ENCODE measurements at places on chromosomes 16 and 17.
A peak's percentile ranks its signal among the peaks of the same experiment; 100 is the strongest.

DNA sequence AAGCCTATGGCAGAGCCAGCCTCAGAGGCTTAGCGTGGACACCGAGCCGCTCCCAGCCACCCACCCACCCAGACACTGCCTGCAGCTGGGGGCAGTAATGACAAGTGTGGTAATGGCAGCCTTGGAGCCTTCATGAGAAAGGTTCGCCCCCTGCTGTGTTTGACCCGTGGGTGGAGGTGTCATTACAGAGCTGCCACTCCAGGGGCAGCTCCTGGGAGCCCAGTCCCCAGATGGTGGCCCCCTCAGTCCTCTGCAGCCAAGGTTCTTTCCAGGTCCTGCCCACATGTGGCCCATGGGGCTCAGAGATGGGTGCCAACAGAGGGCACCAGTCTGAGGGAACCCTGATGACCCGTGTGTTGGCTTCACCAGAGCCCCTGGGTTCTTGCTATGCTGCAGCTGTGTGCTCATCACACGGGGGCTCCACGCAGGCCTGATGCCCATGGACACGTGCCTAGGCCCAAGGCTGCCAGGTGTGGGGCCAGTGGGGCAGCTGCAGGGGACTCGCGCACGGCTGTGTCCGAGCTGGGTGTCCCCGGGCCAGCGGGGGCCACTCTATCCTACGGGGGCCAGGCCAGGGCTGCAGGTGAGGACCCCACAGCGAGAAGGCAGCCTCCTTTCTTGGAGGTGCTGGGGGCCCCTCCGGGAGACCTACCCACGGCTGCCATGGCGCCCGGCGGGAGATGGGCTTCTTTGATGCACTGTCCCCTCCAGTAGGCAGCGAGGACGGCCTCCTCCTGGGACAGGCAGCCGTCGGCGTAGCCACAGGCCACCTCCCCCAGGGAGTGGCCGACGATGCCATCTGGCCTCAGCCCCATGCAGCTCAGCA lies 8.1 kb downstream of the FASN start:
- DNase-seq, result no peak

GRCh38 chr16:21619765-21620425 lies 20.5 kb downstream of the METTL9 start:
- no peak for DNase-seq

- no peak for DNase-seq
Observed at GRCh38 chr16:87692756-87693155, 73.0 kb downstream of the KLHDC4 start.

DNA sequence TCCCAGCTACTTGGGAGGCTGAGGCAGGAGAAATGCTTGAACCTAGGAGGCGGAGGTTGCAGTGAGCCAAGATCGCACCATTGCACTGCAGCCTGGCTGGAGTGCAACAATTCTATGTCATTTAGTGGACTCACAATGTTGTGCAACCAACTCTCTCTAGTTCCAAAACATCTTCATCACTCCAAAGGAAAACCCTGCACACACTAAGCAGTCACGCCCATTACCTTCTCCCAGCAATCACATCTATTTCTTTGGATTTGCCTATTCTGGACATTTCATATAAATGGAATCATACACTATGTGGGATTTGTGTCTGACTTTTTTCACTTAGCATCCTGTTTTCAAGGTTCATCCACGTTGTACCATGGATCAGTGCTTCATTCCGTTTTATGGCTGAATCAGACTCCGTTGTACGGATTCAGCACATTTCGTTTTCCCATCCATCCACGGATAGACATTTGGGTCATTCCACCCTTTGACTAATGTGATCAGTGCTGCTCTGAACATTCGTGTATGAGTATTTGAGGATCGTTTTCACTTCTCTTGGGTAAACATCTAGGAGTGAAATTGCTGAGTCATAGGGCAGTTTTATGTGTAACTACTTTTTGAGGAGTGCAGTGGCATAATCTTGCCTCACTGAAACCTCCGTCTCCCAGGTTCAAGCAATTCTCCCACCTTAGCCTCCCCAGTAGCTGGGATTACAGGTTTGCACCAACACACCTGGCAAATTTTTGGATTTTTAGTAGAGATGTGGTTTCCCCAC lies 45.4 kb upstream of the EMP2 start:
- no peak for DNase-seq

- peak; percentile 17 for DNase-seq
Observed at GRCh38 chr17:35448214-35448898, at the start of gene SLFN13. TSS of gene SLFN13 (minus strand) at chr17:35448766. CDS start at chr17:35445680, 3,086 bp downstream.

DNA sequence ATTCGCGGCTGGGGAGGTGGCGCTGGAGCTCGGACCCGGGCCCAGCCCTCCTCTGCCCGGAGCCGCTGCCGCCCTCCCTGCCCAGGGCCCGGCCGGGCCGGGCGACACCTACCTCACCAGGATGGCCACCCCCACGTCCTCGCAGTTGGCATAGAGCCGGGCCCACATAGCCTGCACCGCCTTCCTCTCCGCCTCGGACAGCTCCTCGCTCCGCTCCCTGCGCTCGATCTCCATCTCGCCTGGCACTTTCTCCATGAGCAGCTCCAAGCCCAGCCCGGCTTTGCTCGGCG lies 276 bp downstream of the CYGB start:
- DNase-seq, result no peak

- DNase-seq, result no peak
Observed at GRCh38 chr16:8675183-8676159, 1.1 kb downstream of the ABAT start.

- DNase-seq, result peak; percentile 41
Observed at GRCh38 chr17:79626156-79626890, 15.5 kb upstream of the RBFOX3 start.

DNA sequence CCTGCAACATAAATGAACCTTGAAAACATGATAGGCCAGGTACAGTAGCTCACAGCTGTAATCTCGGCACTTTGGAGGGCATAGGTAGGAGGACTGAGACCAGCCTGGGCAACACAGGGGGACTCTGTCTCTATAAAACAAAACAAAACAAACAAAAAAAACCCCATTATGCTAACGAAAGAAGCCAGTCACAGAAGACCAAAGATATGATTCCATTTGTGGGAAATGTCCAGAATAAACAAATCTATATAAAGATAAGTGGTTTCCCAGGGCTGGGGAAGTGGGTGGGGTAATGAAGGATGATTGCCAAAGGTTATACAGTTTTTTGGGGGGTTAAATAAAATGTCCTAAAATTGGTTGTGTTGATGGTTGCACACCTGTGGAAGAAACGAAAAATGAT lies 36.5 kb upstream of the SIAH1 start:
- no peak for DNase-seq

- DNase-seq, result peak; percentile 85
Observed at GRCh38 chr17:9346296-9346926, 229.2 kb downstream of the STX8 start.

- peak; percentile 35 for DNase-seq
Observed at GRCh38 chr16:79163691-79164387, 436.7 kb downstream of the MAF start.

DNA sequence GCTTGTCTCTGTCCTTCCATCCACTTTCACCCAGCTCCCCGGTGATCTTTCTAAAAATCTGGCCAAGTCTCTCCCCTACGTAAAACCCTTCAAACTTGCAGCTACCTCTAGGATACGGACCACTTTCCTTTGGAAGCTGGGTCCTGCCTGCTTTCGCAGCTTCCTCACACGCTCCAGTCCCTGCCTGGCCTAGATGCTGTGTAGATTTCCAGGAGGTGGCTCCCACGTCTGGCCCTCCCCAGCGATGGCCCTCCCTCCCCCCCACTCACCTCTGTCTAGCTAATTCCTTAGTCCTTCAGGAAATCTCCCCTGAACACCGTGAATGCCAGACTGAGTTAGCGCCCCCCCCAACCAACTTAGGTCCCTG lies 579 bp upstream of the LRRC59 start:
- no peak for DNase-seq

GRCh38 chr17:14091367-14091766 lies 22.1 kb downstream of the COX10 start:
- no peak for DNase-seq

DNA sequence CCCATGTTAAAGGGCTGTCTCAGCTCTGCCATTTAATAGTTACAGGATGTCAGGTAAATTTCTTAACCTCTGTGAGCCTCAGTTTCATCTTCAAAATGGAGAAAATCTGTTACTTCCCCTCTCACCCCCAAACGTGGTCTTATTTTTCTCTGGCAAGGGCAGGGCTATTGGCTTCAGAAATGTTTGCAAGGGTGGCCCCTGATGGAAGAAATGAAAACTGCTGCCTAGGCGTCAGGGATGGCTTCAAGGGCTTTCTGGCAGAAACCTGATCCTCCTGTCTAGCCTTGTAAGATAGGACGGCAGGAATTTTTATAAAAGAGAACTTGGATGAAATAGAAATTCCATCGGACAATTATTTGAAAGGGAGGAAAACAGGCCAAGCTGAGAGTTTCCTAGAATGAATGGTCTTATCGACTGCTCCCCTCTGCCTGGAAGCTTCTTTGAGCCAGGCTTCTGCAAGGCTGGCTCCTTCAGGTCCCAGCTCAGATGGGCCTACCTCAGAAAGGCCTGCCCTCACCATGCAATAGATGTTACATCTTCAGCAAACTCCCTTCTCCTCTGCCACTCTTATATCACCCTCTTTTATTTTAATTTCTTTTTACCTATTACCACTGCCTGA lies 43.0 kb upstream of the TANGO6 start:
- peak; percentile 55 for DNase-seq

DNA sequence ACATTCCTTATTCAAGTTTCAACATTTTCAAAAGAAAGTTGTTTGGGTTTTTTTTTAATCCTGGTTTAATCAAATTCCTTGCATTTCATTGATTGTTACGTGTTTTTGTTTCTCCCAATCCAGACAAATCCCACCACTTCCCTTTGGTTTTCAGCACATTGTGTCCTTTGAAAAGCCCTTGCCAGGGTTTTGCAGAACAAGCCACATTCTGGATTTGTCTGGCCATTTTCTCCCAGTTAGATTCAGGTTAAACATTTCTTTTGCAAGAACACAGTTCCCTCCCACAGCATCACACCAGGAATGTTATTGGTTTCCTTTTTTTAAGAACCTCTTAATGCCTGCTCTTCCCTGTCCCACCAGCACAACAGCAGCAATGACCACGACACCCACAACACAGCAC lies 278.0 kb upstream of the SALL1 start:
- no peak for DNase-seq

- no peak for DNase-seq
Observed at GRCh38 chr16:69371564-69371963, 14.2 kb downstream of the TERF2 start.
